NCI-H2171 treated with DMSO at 0.1 percent for 48 hours (cell line): ENCODE measurements at places on chromosomes 3 and 15.

- DNase-seq = no peak
Measured at GRCh38 chr3:177385831-177386301, 188.6 kb upstream of the TBL1XR1 start.

- peak; percentile 50 for DNase-seq
Measured at GRCh38 chr3:32510075-32510724, 7.5 kb upstream of the CMTM6 start.

GRCh38 chr15:69096626-69097025 lies 63.8 kb upstream of the GLCE start:
- no peak for DNase-seq

GRCh38 chr15:96333131-96334016 lies 2.9 kb downstream of the NR2F2 start:
- DNase-seq = peak; percentile 64

DNA sequence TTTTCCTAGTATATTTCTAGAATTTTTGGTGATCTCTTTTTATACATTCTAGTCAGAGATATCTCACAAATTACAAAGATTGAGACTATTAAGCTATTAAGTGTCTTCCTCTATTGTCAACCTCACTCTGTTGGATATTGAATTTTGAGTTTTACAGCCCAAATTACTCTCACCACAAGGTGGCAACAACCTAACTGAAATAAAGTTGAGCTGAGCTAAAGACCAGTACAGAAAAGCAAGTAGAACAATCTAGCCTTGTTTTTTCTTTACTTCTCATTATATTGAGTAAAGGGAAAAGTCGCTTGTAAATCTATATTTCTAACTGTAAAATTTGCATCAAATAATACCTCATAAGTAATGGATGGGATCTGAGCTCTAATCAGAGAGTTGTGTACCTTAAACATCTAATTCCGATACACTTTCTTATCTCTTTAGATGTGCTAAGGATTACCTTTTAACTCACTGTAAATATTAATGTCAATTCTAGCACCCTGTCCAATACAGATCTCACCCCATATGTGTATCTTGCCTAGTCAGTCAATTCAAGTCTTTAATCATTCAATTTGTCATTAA lies 13.6 kb upstream of the COMMD2 start:
- DNase-seq = peak; percentile 1

DNA sequence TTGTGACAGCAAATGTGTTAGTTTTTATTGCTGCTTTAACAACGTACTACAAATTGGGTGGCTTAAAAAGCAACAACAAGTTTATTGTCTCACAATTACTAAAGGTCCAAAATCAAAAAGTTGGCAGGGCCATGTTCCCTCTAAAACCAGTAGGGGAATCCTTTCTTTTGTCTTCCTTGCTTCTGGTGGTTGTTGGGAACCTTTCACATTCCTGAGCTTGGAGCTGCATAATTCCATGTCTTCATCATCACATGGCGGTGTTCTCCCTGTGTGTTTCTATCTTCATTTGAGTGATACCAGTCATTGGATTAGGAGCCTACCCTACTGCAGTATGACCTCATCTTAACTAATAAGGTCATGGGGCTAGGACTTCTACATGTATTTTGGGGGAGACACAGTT lies 7.4 kb downstream of the SPRED1 start:
- no peak for DNase-seq

GRCh38 chr3:81871358-81872155 lies 110.1 kb upstream of the GBE1 start:
- DNase-seq = peak; percentile 7

GRCh38 chr3:28667646-28668621 lies 319.3 kb upstream of the AZI2 start:
- peak; percentile 7 for DNase-seq

GRCh38 chr15:85168642-85169173 lies 187.1 kb downstream of the PDE8A start:
- DNase-seq = peak; percentile 83

- DNase-seq = peak; percentile 92
Measured at GRCh38 chr15:40333922-40334492, 6.7 kb downstream of the CCDC9B start.

GRCh38 chr15:60626669-60627068 lies 147.7 kb upstream of the ICE2 start:
- no peak for DNase-seq

DNA sequence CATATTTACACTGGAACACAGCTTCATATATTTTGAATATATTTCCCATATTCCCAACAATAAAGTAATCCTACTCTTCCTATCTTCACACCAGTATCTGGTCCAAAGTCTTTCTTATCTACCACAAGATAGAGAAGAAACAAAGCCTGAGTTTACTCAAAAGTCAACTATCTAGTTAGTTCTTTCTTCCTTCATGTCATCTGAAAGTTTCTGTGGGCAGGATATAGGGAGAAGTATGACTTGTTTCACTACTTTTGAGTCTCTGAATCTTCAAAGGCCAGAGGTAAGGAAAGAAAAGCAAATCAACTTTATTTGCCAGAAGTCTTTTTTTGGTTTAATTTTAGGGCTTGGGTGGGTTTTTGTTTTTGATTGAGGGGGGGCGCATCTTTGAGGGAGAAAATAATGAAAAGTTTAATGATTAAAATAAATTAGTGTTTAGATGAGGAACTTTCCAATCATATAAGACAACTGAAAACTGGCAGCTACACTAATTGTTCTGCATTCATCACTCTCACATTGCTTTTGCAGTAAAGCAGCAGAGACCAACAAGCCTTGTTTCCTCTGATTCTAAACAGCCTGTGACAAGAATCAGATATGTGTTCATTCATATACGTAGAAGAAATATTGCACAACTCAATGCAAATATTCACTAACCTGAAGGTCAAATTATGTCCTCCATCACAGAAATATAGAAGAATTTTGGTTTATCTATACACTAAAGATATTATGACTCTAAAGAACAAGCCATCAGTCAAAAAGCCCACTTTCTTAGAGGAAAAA lies 421.4 kb downstream of the SHQ1 start:
- DNase-seq = no peak

GRCh38 chr3:107216711-107217110 lies 160.5 kb upstream of the CCDC54 start:
- no peak for DNase-seq

- DNase-seq = no peak
Measured at GRCh38 chr3:149879872-149880271, 66.9 kb downstream of the RNF13 start.

DNA sequence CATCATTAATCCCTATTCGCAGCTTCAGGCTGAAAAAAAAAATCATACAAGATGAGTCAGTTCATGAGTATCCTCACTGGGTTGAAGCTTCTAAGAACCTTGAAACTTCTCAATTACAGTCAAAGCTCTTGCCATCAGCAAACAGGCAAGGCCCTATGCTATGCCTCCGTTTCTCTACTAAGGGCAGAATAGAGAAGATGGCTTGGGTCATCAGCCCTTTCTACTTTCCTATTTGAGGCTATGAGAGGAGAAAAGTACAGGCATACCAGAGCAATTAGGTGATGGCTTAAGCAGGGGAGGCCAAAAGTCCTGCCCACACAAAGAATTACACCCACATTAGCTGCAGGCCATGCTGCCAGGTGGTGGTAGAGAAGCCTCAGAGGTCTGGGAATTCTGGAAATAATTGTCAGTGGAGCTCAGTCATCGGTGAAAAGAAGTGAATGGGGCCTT lies 89.0 kb downstream of the MRPL46 start:
- no peak for DNase-seq
